ENCODE measurements at places on chromosomes 5 and 9. TPM values are rescaled to one million over a fixed set of nuclear protein-coding genes. Genes with fewer than 3 reads are reported as not detected.

- H3K27me3 ChIP-seq = no peaks in the 10 kb centered on the region
- peaks cover 6% of the 10 kb centered on the region for H3K4me1 ChIP-seq
- DNase-seq = no peak
- peak overlapping the region; percentile 87 for H3K27ac ChIP-seq
- no peaks in the 10 kb centered on the region for H3K36me3 ChIP-seq
Measured at GRCh38 chr9:20623021-20623747, 885 bp upstream of the MLLT3 start.

GRCh38 chr9:34379334-34380033, 2.8 kb upstream of the MYORG start:
- H3K4me3 ChIP-seq = peak overlapping the region; percentile 48
- H3K4me1 ChIP-seq = peaks cover 42% of the 10 kb centered on the region
- peak; percentile 81 for DNase-seq
- peaks cover 78% of the 10 kb centered on the region for H3K27me3 ChIP-seq
- H3K27ac ChIP-seq = no peak overlapping the region
- H3K36me3 ChIP-seq = no peaks in the 10 kb centered on the region

GRCh38 chr5:82295144-82295543, 17.0 kb upstream of the RPS23 start:
- no peaks in the 10 kb centered on the region for H3K4me1 ChIP-seq
- H3K36me3 ChIP-seq = no peaks in the 10 kb centered on the region
- H3K27ac ChIP-seq = no peak overlapping the region
- no peaks in the 10 kb centered on the region for H3K27me3 ChIP-seq
- no peak for DNase-seq

- no peaks in the 10 kb centered on the region for H3K36me3 ChIP-seq
- H3K27me3 ChIP-seq = no peaks in the 10 kb centered on the region
- no peak overlapping the region for H3K4me3 ChIP-seq
- no peak overlapping the region for H3K27ac ChIP-seq
Measured at GRCh38 chr9:84996029-84996428, 326.5 kb downstream of the NTRK2 start.

DNA sequence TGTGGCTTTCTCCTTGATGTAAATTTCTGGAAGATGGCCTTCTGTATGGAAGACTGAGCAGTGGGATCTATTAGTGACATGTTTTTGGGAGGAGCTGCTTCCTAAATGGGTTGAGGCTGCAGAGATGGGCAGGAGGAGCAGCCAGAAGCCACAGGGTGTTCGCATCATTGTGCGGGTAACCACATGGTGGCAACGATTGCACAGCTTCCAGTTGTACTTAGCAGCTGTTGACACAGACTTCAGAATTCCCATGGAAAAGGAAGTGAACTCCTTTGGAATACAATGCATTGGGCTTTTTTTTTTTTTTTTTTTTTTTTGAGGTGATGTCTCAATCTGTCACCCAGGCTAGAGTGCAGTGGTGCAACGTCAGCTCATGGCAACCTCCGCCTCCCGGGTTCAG, 297.3 kb downstream of the NR3C1 start:
- H3K4me3 ChIP-seq = no peak overlapping the region
- H3K36me3 ChIP-seq = no peaks in the 10 kb centered on the region
- DNase-seq = no peak
- H3K27me3 ChIP-seq = no peaks in the 10 kb centered on the region

DNA sequence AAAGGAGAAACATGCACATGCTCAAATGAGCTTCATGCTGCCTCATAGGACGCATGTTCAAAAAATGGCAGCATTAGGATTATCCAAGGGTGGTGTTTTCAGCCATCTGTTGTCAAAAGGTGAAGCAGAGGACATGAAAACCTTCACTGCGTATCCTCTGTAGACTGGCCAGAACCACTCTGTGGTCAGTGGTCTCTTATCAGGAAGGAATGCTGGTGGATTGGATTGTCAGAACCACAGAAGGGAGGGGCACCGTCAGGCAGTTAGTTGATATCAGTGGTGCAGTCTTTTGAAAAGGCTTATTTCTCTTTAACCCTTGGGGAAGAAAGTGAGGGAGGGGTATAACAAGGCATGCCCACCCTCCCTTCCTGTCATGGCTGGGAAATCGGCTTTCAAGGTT, 100.1 kb downstream of the FBXL7 start:
- H3K27me3 ChIP-seq = no peaks in the 10 kb centered on the region
- H3K27ac ChIP-seq = no peak overlapping the region
- H3K36me3 ChIP-seq = no peaks in the 10 kb centered on the region

DNA sequence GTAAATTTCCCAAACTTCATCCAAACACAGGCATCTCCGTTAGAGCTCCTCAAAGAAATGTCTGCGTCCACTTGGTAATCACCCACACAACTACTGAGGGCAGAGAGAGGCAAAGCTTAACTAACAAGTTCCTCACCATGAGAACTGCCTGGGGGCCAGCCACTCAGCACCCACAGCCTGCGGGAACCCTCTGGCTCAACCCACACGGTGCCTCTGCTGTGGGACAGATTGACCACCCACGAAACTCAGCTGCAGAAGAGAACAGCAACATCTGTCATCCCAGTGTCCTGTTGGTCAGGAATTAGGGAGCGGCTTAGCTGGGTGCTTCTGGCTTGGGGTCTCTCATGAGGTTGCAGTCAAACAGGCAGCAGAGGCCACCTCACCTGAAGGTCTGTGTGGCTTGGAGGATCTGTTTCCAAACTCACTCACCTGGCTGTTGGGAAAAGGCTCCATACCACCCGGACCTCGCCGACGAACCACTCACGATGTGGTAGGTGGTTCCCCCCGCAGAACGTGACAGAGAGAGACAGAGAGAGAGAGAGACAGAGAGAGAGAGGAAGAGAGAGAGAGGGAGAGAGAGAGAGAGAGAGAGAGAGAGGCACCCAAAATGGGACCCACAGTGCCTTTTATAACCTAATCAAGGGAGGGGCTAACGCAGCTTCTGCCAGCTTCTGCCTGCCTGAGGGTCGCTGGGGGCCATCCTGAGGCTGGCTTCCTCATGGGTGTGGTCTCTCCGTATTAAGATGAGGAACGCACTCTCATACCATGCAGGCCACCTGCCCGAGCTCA, 103.5 kb downstream of the OLFM1 start:
- H3K27me3 ChIP-seq = no peaks in the 10 kb centered on the region
- H3K4me3 ChIP-seq = no peak overlapping the region
- no peak for DNase-seq
- H3K4me1 ChIP-seq = no peaks in the 10 kb centered on the region

DNA sequence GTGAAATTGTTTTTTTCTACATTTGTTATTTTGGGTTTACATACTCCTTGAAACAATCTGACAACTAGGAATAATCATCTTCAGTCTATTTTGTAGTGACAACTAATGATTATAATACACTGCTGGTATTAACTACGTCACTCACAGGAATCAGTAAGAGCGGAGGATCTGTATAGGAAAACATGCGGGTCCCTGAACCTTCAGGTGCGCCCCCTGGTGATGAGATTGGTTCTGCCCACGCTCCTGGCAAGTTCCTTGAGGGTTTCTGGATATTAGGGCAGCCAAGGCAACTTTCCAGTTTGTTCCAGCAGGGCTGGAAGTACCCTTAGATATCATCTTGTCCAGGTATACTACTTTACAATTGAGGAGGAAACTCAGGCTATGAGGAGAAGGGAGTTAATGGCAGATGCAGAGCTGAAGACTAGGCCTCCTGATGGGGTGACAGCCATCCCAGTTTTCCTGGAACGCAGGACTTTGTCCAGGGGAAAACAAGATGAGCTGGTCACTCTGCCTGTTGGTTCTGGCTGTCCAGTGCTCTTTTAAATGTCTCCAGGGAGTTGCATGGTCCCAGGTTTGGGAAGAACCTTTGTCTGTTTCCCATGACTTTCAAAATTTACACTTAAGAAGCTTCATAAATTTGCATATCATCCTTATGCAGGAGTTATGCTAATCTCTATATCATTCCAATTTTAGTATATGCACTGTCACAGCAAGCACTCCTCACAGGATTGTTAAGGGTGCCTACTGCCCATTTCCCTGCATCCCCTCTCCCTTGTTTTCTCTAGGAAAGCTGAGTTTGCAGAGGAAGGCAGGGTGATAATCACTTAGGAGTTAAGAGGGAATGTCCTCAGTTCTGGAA, 14.9 kb upstream of the WNT8A start:
- DNase-seq = peak; percentile 71
- no peaks in the 10 kb centered on the region for H3K27me3 ChIP-seq
- no peaks in the 10 kb centered on the region for H3K36me3 ChIP-seq
- no peaks in the 10 kb centered on the region for H3K4me1 ChIP-seq
- no peak overlapping the region for H3K4me3 ChIP-seq

DNA sequence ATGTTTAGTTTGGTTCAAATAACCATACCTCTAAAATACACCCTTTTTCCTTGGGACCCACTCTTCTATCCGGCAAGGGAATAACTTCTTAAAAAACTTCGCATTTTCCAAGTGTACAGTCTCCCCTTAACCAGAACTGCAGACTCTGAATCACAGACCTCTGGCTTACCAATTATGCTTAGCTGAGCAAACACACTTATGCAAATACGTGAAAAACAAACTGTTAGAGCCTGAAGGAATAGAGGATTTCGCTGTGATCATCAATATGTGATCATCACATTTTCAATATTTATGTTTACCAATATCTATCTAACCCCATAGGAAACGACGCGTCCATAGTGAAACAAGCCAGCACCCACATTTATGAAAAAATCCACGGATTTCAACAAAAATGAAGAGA, 1.3 kb downstream of the LPAR1 start:
- no peaks in the 10 kb centered on the region for H3K36me3 ChIP-seq
- peak overlapping the region; percentile 52 for H3K4me3 ChIP-seq
- H3K27me3 ChIP-seq = peaks cover 49% of the 10 kb centered on the region
- H3K4me1 ChIP-seq = peaks cover 2% of the 10 kb centered on the region
- no peak for DNase-seq

GRCh38 chr5:2738156-2738699, 13.2 kb downstream of the IRX2 start:
- H3K27me3 ChIP-seq = peaks cover 55% of the 10 kb centered on the region
- H3K4me1 ChIP-seq = no peaks in the 10 kb centered on the region
- no peak for DNase-seq
- H3K4me3 ChIP-seq = no peak overlapping the region
- no peak overlapping the region for H3K27ac ChIP-seq
- H3K36me3 ChIP-seq = no peaks in the 10 kb centered on the region

DNA sequence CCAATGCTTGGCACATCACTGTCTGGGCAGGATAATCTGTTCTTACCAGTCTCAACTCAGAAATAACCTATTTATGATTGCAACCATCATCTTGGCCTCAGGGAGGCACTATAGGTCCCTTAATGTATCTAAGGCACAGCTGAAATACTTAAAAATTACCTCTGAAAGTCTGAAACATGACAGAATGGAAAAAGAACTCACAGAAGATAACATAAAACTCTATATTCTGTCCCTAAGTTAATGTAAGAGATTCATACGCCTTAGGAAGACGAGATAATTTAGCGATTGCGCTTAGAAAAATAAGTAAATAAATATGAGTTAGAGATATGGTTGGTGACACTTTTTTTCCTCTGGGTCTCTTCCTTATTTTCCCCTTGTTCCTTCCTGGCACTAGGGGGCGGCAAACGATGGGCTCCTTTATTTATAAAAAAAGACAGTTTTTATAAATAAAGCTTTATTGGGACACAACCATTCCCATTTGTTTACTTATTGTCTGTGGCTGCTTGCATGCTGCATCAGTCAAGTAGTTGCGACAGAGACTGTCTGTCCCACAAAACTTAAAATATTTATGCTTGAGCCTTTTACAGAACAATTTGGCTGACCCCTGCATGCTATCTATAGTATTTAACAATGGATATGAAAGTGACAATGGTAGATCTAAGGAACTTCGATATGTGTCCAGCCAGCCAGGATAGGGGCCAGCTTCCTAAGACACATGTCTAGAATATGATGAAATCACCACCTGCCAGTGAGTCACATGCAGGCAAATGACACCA, 79.6 kb downstream of the PDE4D start:
- no peak overlapping the region for H3K27ac ChIP-seq
- no peaks in the 10 kb centered on the region for H3K4me1 ChIP-seq
- no peaks in the 10 kb centered on the region for H3K27me3 ChIP-seq
- H3K4me3 ChIP-seq = no peak overlapping the region
- DNase-seq = peak; percentile 61

DNA sequence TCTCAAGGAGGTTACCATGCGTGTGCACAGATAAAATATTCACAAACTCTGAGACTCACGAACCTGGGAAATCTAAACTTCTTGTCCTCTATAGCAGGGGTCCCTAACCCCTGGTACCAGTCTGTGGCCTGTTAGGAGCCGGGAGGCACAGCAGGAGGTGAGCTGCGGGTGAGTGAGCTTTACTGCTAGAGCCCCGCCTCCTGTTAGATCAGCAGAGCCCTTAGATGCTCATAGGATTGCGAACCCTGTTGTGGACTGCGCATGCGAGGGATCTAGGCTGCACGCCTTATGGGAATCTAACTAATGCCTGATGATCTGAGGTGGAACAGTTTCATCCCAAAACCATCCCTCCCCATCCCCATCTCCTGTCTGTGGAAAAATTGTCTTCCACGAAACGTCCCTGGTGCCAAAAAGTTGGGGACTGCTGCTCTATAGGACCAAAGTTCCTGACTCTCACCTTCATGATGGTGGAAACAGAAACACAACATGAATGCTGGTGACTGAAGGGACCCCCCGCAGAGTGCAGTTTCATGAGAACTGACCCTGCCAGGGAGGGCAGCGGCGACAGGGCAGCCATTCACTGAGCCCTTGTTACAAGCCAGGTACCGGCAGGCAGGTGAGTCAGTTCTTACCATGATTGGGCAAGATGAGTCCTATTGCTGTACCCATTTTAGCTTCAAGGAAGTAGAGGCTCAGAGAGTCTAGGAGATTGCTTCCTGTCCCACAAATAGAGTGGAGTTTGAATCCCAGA, 181.9 kb downstream of the RGS3 start:
- H3K27me3 ChIP-seq = peaks cover 6% of the 10 kb centered on the region
- no peaks in the 10 kb centered on the region for H3K4me1 ChIP-seq
- no peaks in the 10 kb centered on the region for H3K36me3 ChIP-seq

DNA sequence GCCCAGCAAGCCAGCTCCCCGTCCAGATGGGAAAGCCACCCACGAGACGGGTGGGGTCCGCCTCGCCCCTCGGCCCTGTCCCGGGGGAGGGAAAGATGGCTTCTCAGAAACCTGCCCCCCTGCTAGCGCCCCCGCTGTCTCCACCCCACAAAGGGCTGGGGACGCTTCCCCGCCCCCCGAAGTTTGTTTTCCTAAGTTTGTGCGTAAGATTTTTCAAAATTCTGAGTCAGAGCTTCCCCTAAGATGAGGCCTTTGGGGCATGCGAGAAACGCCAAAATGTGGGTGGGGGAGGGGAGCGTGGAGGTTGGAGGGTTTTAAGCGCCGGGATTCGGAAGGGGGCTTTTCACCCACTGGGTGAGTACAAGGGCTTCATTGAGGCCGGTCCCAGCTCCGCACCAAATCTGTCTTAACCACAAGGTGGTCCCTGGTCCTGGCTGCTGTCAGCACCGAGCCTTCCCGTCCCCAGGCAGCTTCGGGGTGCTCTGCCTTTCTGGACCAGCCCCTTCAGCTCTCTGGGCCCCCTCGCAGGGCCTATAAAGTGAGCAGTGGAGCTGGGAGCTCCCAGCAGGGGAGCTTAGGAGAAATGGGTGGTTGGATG, 32.3 kb downstream of the PRRX2 start:
- peaks cover 36% of the 10 kb centered on the region for H3K27me3 ChIP-seq
- no peak overlapping the region for H3K27ac ChIP-seq
- no peak for DNase-seq
- H3K36me3 ChIP-seq = no peaks in the 10 kb centered on the region
- H3K4me3 ChIP-seq = no peak overlapping the region

Gene SMU1
- 27.3 TPM for total RNA-seq

Gene PCDHGB1
- total RNA-seq = 0.14 TPM

Data from thymus (tissue), 14 donors.